ENCODE measurements at places on chromosomes 7 and 10.

- DNase-seq = no peak
Observed at GRCh38 chr10:96122824-96123223, 7.3 kb upstream of the ZNF518A start.

DNA sequence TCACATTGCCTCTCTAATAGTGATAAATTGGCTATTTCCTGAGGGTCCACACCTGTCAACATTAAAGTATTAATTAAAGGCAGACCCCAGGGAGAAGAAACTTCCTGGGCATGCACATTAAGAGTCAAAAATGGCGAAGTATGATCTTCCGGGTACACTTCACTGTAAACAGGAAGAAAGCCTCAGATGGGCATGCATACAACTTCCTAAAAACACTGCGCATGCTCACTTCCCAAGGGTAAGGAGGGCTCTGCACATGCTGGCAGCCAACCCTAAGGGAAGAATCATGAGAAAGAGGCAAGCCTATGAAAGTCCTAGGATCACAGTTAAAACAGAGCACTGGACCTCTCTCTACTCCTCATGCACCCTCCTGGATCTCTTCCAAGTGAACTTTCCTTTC is 80.1 kb upstream of the IMMP2L start:
- no peak for DNase-seq

DNA sequence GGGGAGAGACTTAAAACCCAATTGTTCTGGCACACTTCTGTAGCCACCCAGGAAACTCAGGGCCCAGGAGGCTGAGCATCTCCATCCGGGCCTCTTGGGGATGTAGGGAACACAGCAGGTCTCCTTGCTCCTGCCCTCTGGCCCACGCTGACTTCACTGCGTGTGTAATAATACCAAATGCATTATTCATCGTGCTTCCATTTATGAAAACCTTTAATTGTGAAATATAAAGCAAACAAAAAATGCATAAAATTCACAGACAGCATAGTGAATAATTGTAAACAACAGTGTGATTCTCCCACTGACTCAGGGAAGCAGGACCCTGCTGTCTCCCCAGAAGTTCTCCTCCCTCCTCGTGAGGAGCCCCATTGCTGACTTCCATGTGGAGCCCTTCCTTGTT is 70.3 kb upstream of the SHH start:
- DNase-seq = no peak

GRCh38 chr10:24448351-24448999 is 239.5 kb downstream of the KIAA1217 start:
- no peak for DNase-seq

DNA sequence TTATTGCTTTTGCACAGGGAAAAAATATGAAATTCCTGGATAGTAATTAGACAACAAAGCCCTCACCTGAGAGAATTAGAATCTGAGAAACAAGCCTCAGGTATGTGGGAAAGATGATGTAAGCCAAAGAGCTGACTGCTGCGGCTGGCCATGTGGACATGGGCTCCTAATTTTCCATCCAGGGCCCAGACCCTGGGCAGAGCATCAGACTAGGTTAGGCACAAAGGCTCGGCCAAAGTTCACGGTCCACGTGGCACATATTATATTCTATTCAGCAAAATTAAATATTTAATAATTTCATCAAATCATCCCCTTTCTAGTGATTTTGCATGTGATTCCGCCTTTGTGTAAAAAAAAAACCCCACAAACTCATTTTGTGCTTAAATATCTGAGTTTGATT is 5.1 kb downstream of the CYP3A4 start:
- DNase-seq = no peak

DNA sequence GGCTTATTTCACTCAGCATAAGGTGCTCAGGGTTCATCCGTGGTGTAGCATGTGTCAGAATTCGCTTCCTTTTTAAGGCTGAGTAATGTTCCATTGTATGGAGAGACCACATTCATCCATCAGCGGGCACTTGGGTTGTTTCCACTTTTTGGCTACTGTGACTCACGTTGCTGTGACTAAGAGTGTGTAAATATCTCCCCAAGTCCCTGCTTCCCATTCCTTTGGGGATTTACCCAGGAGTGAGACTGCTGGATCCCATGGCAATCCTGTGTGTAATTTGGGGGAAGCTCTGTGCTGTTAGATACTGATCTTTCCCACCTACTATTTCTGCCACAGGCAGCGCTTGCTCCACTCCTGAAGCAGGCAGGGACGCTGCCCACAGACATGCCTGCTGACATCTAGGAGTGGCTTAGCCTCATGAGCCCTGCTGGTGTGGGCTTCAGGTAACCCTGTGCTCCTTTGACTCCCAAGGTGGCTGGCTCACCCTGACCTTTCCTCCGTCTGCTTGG is 346.0 kb downstream of the FRMD4A start:
- DNase-seq = no peak

GRCh38 chr7:66961096-66961495 is 34.3 kb downstream of the SBDS start:
- DNase-seq = no peak

DNA sequence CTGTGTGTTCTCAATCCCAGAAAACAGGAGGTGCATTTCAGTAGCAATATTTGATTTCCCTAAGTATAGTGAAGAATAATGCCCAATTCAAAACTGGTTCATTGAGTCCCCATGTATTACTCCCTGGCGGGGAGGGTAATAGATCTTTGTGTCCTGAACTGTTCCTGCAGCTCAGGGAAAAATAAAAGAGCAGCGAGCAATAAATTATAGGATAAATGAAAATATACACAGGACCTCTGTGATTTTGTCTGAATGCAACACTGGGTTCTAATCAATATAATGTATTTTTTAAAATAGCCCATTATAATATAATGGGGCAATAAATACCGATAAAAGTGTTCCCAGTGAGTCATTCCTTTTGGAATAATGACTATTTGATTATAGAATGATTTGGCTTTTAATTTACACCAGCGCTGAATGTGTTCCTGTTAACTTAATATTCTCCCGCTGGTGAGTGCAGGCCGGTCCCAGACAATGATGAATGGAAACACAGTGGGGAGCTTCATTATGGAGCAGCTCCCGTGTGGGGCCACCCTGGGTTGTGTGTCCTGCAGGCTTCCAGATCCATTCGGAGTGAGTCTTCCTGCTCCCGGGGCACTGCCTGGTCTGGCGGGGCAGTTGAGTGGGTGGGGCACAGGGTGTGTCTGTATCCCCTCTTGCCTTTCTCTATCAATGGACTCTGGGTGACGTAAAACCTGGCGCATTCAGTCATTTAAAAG is 263.1 kb downstream of the ACTR3B start:
- DNase-seq = no peak

- no peak for DNase-seq
Observed at GRCh38 chr7:31699050-31699449, 12.0 kb downstream of the PPP1R17 start.

GRCh38 chr7:76291351-76292212 is 10.9 kb upstream of the HSPB1 start:
- peak; percentile 93 for DNase-seq

DNA sequence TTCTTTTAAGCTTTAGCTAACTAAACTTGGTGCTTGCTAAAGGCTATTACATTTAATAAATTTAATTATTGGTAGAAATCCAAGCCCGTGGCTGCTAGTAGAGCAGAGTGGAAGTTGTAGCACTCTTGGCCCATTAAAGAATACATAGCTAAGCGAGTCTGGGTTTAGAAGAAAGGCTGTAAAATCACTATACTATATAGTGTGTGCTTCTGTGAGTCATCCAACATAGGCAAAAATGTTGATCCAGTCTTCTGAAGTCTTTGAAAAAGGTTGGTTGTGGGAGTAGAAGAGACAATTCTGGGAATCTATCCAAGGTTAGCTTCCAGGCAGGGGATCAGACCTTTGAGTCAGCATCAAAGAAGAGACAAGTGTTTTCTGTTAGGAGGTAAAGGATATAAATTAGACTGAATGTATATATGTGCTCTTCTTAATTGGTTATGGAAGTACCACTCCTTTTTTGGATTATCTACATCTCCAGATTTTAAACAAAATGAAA is 664.2 kb downstream of the NXPH1 start:
- DNase-seq = no peak

- DNase-seq = no peak
Observed at GRCh38 chr7:42254217-42254616, 17.2 kb upstream of the GLI3 start.

DNA sequence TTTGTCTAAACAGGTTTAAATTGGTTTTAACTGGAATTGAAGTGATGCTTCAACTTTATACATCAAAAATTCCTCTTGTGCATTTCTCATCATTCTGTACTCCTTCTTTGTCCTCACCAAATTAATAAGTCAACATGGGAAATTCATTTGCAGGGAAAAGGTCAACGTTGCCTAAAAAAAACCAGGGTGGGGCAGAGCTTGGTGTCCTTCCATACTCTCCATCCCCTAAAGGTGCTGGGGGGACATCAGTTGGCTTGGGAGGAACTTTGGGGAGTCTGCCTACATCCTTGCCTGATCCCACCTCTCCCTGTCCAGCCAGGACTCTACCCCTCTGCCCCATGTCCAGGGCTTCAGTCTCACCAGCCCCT is 34.1 kb upstream of the SLC26A3 start:
- no peak for DNase-seq

DNA sequence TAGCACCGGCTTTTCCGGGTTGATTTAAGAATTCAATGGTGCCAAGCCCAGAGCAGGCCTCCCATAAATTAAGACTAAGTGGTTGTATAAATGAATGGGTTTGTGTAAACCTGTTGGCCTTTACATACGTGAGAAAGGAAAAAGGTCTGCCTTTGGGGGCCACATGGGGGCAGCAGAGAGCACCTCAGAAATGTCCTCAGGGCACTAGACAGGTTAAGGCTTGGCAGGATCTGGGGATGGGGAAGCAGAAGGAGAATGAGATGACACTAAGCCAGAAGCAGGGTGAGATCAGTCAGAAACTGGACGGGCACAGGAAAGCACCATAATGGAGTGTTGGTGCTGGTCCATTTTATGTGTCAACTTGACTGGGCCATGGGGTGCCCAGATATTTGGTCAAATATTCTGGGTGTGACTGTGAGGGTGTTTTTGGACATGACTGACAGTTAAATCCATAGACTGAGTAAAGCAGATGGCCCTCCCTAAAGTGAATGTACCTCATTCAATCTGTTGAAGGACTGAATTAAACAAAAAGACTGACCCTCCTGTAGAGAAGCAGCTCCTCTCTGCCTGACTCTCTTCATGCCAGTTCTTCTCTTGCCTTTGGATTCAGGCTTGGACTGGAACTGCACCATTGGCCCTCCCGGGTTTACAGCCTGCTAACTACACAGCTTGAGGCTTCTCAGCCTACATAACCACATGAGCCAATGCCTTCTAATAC is 58.9 kb downstream of the FRMPD2 start:
- DNase-seq = peak; percentile 34

DNA sequence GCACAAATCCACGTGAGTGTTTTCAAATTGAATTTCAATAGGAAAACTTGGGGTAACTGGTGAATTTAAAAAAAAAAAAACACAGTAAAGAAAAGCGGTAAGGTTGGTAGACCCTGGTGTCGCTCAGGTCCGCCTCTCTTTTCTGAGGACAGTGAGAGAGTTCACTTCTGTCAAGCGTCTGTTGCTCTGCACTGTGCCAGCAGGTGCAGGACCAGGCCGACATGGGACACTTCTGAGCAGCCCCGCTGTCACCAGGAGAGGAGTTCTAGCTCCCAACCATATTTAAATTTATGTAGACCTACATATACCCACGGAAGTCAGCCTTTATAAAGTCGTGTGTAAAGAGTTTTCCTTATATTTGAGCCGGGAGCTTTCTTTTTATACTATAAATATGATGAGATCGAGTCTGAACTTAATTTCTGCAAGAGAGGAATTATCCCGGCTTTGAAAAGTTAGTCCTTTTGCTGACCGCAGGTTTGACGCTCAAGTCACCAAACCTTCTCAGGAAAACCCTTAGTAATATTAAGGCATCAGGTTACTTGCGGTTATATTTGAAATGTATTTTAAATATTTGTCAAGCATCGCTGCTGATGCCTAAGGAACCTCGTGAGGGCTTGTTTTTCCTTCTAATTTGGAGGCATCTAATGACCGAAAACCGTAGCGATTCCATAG is 531 bp downstream of the IKZF1 start:
- DNase-seq = no peak

GRCh38 chr7:16450366-16450765 is 15.2 kb downstream of the SOSTDC1 start:
- no peak for DNase-seq

DNA sequence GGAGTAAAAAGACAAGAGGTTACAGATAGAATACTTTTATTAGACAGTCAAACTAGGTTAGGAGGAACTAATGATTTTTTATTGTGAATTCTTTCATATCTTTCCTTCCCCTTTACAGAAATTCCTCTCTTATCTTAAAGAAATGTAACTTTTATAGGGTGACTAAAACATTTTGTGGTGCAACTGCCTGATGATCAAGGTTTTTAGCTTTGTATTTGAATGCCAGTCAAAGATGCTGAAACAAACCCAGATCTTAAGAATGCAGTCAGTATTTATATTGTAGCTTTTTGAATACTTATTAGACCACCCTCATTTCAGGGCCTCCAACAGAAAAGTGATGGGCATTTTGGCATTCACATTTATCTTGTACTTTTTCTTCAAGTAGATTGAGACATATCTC is 27.4 kb downstream of the TAX1BP1 start:
- no peak for DNase-seq

DNA sequence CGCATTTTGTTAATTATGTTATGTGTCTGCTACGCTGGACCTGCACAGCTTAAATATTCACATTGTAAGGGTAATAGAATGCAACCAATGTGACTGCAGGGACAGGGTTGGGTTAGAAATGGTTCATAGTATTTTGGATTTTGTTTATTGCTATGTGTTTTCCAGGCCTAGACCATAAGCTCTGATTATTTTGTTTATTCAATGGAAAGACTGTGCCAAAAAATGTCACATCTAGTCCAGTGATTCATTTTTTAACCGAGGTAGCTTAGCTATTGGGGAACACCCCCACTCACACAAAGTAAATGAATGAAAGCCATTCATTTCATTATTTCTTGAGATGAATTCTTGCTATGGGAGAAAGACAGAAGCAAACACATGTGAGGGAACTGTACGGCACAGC is 516.5 kb upstream of the ANKRD30A start:
- no peak for DNase-seq

- DNase-seq = peak; percentile 29
Observed at GRCh38 chr10:114876602-114877300, 55.2 kb downstream of the FHIP2A start.
